Heart left ventricle (tissue), 16 donors: ENCODE measurements at places on chromosomes 4 and X. TPM values are rescaled to one million over a fixed set of nuclear protein-coding genes. Genes with fewer than 3 reads are reported as not detected.

Gene RRH
- total RNA-seq: 0.21 TPM

Gene AFAP1
- total RNA-seq: 7.0 TPM

Gene GAGE1
- not detected for total RNA-seq

Gene HTRA3
- total RNA-seq: 35.9 TPM

Gene XKRX
- total RNA-seq: not detected

Gene KLHL4
- 1.7 TPM for total RNA-seq

Gene FAM47E
- 3.7 TPM for total RNA-seq

Gene TXK
- total RNA-seq: 0.65 TPM

Gene NPNT
- 4.4 TPM for total RNA-seq

Gene TLR2
- total RNA-seq: 1.2 TPM

Gene UGT2A1
- total RNA-seq: not detected

Gene TBX22
- total RNA-seq: not detected

- DNase-seq: no peak
Measured at GRCh38 chrX:1152090-1152489, 60.4 kb downstream of the CRLF2 start.

GRCh38 chr4:176549161-176549865, 229.5 kb downstream of the SPCS3 start:
- no peak for DNase-seq

DNA sequence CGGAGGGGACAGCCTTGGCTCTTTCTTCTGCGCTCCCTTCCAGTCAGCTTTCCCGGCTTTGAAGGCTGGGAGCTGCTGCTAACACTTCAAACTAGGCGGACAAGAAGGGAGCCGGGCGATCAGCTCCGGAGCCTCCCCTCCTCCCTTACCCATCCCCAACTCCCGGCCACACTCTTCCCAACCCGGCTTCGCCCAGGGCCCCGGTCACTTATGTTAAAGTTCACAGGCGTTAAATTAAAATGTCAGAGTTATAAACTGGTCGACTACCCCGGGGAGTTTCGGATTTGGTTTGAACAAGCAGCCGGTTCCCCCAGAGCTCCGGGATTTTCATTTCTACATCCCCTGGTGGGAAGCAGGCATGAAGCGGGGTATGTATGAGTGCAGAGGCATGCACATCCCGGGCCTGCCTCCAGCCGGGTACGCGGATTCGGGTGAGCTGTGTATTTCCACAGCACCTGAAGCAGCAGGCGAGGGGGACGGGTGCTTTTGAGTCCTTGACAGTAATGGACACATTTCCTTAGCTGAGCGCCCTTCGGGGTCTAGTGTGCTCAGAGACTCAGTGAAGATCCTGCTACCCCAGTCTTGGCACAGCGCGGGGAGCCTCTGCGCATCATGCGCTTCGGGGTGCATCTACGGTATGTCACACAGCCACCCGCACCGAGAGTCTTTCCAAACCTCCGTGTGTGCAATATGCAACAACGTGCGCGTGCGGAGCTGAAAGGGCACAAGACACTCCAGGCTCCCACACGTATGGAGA, 880 bp downstream of the UNC5C start:
- DNase-seq: peak; percentile 29

DNA sequence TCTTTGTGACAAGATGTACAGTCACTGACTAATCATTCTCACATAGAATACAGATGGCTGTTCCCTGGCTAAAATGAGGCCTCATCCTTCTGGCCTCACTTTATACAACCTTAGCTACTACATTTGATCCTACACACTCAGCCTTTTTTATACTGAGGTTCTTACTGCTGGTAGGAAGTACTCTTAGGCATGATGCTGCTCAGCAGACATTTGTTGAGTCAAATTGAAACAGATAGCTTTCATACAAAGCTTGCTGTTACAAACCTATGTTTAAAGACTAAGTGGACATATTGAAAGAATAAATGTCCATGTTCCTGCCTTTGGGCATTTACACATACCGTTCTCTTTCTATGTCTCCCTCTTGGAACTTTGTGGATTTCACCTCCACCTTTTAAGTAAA, 154.9 kb downstream of the NPFFR2 start:
- no peak for DNase-seq

DNA sequence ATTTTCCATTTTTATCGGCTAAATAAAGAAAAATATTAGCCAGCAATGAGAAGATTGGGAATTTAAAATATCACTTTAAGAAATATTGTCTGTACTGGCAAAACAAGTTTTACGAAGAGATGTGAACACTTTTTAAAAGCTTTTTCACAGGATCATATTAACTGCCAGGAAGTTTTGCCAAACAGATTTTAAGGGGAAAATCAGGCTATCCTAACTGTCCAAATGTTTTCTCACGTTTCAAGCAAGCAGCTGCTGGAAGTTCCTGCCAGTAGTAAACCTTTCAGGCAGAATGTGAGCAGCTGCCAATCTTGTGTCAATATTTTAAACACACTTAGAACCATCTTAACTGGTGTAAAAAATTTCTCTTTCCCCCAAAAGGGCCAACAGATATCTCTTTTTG, 101.1 kb downstream of the ADGRL3 start:
- DNase-seq: no peak

- DNase-seq: no peak
Measured at GRCh38 chr4:139704915-139705485, 39.4 kb downstream of the MGST2 start.

DNA sequence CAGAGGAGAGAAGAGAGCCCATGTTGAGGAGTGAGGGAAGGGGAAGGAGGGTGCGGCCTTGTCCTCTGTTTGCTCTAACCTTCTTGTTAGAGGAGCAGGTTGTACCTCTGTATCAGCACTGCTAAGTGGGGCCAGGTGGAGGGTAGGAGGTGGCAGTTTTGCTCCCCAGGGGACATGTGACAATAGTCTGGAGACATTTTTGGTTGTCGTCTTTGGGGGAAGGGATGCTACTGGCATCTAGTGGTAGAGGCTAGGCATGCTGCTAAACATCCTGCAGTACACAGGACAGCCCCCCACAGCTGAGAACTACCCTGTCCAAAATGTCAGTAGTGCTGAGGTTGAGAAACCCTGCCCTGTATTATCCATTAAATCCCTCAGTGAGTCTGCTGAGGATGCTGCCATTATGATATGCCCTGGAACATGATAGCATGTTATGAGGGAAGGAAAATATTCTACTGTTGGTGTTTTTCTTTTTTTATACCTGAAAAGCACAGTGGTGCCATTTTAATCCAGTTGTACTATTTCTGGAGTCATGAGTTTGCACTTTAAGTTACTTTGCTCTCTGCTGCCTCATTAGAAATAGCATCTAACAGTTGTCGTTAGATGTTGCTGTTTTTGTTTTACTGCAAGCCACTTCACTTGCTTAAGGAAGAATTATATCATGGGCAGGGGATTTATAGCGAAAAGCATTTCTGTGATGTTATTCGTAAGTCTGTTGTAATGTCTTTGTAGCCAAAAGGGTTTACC, 90.6 kb downstream of the LRP2BP start:
- no peak for DNase-seq

- no peak for DNase-seq
Measured at GRCh38 chr4:93687304-93687703, 141.2 kb upstream of the ATOH1 start.

DNA sequence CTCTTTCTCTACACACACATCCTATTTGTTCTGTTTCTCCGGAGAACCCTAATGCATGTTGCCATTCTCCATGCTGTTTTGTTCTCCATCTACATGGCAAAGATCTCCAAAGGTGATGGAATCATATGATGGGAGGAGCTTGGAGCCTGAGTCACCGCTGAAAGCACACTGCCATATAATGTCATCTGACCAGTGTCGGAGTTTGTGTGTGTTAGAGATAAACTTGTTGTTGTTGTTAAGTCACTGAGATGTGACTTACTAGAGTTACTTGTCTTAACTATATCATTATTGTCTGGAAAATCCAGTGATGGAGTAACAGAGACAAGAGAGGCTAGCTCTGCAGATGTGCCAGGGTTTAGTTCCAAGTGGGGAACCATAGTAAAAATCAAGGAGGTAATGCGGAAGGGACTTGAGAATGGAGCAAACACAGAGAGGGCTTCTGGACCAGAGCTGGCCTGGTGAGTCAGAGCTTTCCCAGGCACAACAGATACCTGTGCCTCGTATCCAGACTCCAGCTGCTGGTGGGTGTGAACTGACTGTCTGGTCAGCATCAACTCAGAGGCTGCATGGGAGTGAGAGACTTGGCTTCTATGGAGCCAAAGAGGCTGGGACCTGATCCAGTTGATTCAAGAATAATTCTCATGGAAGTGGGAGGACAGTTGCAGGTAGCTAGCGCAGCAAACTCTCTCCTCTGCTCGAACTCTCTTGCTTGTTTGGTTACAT, 30.6 kb upstream of the CCKAR start:
- no peak for DNase-seq

DNA sequence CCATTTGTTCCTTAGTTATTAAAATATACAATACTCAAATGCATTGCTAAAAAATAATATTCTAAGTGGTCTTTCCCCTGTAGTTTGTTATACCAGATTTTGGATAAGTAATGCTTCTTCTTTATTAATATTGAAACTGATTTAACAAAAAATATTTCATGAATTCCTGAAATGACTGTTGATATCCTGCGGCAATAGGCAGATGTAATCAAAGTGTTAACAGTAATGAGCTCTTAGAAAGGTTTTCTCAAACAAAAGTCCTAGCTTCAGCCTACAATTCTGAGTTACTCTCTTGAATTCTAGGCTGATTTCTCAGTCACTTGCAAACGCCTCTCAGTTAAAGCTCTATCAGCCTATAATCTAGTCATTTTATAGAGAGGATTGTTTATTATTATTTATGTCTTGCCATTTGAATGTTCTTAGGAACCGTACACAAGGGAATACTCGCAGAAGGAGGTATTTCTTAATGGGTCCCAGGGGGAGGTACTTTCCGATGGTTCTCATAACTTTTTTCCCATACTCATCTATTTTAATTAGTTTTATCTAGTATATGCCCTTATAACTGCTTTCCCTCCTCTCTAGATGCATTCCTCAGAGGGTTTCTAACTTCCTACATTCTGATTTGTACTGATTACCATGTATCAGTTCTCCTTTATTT, 96.8 kb downstream of the FNIP2 start:
- no peak for DNase-seq

DNA sequence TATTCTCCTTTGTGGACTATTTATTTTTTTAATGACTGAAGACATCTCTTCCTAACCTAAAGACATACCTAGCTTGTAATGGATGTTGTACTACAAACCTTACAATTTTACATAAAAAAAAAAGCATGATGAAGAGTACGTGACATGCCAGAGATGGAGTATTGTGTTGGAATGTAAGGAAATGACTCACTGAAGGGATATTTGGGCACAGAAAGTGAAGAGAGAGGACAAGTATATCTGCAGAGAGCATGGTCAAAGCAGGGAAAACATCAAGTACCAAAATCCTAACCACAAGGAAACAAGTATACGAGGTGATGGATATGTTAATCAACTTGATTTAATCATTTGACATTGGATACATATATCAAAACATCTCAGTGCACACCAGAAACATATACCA, 1051.4 kb upstream of the PRKX start:
- no peak for DNase-seq

GRCh38 chr4:141636082-141636770, at the start of gene IL15:
Gene IL15, plus strand, starts transcription at chr4:141636583. Its CDS starts 82,882 bp downstream, at chr4:141719465.
- peak; percentile 72 for DNase-seq

GRCh38 chrX:140507223-140507981, 2.5 kb upstream of the SOX3 start:
- DNase-seq: no peak

DNA sequence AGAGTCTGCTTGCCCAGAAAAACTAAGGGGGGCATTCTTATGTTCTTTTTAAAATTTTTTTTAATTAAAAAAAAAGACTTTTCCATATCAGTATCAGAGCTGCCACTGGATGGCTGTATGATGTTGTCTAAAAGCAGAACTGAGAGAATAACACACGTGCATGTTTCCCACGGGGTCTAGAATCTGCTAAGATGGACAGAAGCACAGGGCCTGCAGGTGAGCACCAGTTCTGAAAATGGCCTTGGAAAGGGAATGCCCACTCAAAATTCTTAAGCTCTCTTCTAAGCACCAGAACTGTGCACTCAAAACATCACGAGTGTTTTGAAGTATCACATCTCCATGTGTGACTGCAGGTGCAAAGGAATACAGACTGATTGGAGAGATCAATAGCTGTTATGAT, 61.1 kb downstream of the ARAP2 start:
- no peak for DNase-seq

DNA sequence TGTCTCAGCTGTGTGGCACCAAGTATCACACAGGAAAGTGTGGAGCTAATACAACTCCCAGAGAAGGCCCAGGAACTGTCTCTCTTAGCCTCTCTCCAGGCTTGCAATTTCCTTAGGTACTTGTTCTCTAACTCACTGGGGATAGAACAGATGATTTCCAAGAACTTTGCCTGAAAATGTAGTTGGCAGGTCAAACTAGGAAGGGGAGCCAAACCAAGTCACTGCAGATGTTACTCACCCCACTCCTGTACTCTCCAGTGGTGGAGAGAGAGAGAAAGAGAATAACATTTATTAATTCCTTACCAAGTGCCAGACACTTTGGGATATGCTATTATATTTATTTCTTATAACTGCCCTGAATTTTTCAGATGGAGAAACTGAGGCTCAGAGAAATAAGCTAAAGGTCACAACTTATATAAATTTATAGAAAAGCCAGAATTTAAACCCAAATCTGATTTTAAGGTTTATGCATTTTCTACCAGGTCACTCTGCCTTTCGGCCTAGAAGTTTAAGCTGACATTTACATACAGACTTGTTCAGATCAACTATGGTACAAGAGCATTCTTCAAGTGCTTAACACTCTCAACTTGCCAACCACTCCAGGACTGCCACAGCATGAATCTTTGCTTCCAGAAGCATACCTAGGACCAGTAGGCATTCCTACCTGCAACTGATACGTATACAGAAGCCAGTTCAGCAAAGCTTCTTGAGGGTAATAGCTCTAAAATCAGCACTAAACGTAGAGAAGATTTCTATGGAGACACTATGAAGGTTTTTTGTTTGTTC, 248.6 kb upstream of the ETNPPL start:
- no peak for DNase-seq

- DNase-seq: no peak
Measured at GRCh38 chrX:28752330-28752729, 165.1 kb downstream of the IL1RAPL1 start.

DNA sequence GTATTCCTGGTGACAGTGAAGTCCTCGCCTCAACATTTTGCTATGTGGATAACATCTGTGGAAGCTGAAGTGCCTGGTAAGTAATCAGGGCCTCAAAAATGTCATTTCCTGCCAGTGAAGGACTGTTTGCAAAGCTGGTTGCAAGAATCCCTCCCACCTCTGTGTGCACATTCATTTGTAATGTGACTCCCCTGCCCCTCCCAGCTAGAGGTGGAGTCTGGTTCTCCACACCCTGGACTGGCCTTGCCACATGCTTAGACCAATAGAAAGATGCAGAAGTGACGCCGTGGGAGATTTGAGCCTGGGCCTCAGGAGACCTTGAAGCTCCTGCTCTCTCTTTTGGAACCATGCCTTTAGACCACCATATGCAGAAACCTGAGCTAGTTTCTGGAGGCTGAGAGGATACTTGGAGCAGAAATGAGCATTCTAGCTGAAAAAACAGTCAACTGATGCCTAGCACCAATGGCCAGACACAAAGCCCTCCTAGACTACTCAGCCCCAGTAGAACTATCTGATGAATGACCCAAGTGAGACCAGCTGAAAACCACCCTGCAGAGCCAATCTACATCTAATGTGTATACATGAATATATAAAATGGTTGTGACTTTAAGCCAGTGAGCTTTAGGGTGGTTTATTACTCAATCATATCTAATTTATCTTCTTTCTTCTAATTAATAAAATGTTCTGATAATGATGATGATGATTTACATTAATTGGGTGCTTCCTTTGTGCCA, 47.8 kb upstream of the CRMP1 start:
- DNase-seq: no peak
